Hippocampal formation (tissue), 2 donors: ENCODE measurements at places on chromosomes 11 and 22.
A peak's percentile ranks its signal among the peaks of the same experiment; 100 is the strongest.

- no peak for DNase-seq
Observed at GRCh38 chr11:117019871-117020270, 78.4 kb downstream of the SIK3 start.

- DNase-seq: no peak
Observed at GRCh38 chr11:47325271-47326041, 27.0 kb downstream of the MYBPC3 start.

GRCh38 chr22:39379756-39380730, 19.5 kb upstream of the TAB1 start:
- no peak for DNase-seq

DNA sequence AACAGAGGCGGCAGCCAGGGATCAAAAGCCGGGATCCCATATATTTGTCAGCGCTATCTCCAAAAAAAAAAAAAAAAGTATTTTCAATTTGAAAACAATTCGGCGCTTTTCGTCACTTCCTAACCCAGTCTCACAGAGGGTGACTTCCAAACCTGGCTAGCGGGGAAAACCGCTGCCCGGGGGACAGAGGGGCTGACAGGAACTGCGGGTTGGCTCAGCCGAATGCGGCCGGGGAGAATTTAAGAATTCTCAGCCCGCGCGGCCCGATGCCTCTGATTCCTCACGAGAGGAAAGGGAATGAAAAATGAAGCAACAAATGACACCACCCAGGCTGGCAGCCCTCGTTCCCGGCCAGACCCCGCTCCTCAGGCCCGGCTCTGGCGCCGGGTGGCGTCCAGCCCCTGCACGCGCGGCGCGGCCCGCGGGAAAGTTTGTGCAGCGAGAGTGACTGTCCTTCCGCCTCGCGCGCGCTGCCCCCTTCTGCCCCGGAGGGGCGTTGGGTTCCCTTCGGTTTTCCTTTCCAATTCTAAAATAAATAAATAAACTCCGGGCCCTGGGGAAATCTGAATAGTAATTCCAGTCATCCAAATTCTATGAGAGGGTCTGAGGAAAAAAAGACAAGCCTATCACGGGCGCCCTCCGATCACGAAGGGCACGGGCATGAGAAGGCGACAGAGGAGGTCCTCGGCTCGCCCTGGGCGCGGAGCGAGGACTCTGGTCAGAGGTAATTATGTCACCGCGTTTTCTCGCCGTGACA, 4.8 kb upstream of the PAX6 start:
- DNase-seq: no peak

- no peak for DNase-seq
Observed at GRCh38 chr11:44570411-44571155, 5.1 kb downstream of the CD82 start.

GRCh38 chr11:91263496-91264365, 960.9 kb upstream of the FAT3 start:
- DNase-seq: no peak

DNA sequence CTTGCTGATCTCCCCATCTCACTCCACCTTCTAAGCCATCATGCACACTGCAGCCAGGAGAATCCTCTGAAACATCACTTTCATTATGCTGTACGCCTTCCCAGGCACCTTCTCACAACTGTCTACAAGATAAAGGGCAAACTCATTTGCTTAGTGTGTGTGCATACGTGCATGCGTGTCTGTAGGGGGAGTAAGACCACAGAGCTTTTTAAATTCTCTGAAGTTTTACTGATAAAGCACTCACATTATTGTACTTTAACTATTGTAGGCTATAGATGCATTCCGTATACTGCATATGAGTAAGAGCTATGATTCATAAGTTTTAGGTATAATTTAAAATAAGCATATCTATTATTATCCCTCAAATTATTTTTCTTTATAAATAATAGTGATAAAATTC, 15.3 kb upstream of the ANKK1 start:
- DNase-seq: no peak

- DNase-seq: no peak
Observed at GRCh38 chr22:43428521-43428920, 16.7 kb downstream of the MPPED1 start.

DNA sequence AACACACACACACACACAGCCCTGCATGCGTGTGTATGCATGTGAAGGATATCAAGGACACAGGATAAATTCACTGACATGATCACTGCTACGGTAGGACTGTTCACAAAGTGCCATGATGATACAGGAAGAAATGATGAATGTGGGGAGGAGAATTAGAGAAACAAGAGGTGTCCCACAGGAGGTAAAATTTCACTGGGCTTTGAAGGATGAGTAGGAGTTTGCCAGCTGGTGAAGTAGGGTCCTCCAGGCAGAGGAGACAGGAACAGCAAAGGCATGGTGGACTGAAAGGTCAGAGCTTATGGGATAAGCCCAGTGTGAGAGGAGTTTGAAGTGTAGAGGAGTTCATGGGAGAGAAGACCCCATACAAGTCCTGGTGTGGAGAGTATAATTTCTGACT, 18.6 kb downstream of the NECTIN1 start:
- DNase-seq: no peak

DNA sequence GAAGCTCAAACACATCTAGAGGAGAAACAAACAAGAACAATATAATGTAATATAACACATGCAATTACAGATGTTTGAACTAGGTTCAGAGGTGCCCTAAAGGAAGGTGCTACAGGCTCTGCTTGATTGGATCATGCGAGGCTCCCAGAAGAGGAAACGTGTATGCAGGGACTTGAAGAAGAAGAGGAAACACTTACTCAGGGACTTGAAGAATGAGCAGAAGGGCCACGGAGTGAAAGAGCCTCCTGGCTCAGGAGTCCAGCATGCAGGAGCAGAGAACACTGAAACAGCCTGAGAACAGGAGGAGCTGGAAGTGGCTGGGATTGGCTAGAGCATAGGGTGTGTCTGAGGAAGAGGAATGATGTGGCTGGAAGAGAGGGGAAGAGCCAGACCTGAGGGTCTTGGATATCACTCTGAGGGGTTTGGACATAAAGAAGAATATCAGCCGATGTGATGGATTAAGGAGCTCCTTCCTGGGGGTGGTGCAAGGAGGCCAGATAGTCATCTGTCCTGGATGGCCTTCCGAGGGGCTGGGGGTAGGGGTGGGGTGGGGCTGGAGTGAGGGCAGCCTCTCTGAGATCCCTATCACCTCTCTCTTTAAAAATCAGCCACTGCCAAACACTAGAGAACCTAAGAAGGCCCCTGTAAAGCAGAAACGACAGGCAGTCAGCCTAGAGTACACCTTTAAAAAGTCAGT, 16.8 kb downstream of the FZD4 start:
- DNase-seq: no peak

DNA sequence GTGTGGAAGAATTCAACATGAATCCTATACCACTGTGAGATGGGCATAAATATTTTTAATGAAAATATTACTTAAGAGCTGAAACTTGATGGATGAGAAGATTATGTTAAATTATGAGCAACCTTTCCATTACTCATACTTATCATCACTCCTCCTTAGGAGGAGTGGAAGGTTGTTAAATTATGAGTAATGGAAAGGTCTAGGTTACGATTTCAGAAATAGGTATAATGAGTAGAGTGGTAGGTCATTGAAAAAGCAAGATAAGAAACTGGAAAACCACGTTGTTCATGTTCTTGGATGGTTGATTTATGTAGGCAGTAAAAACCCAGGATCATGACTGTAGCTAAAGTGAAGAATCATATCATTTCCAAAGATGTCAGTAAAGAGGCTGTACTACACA, 973.2 kb upstream of the RAG2 start:
- DNase-seq: no peak

- peak; percentile 15 for DNase-seq
Observed at GRCh38 chr11:35852056-35852455, 91.8 kb upstream of the LDLRAD3 start.

- no peak for DNase-seq
Observed at GRCh38 chr11:111370902-111371578, 8.0 kb downstream of the POU2AF1 start.

- no peak for DNase-seq
Observed at GRCh38 chr11:44608991-44609782, 43.7 kb downstream of the CD82 start.
